CD8-positive, alpha-beta memory T cell (primary cell): ENCODE measurements at places on chromosomes 4 and X. TPM values are rescaled to one million over a fixed set of nuclear protein-coding genes. Genes with fewer than 3 reads are reported as not detected.

- DNase-seq, result no peak
Measured at GRCh38 chr4:165433529-165433928, 54.7 kb downstream of the CPE start.

DNA sequence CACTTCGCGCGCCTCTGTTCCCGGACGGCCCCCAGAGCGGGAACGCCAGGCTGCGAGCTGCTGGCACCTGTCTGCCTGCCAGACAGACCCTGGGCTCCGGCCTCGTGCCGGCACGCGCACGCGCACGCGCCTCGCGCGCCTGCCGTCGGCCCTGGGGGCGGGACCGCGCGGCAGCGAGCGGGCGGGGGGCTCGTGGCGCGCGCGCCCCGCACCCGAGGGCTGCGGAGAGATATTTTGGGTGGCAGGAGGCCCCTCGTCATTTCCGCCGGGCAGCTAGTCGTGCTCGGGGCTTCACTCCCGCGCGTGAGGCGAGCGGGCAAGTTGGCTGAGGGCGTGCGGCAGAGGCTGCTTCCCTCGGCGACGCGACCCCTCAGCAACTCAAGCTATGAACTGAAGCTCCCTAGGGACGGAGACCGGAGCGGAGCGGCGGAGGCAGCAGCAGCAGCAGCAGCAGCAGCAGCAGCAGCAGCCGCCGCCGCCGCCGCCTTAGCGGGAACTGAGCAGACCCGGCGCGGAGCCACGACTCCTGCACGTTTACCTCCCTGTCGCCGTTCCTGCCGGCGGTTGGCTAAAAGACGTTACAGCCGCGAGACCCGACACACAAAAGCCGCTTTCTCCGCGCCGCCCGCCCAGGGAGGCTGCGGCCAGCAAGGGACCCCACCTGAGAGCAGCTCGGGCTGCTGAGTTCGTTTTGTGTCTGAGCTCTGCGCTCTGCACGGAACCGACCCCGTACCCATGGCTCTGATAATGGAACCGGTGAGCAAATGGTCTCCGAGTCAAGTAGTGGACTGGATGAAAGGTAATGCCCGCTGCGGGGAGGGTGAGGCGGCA, at the start of gene CNKSR2:
CNKSR2 (plus strand) TSS at position 256 of the 831 bp plus-strand sequence; CDS start at position 736, 480 bp downstream.
- peak; percentile 73 for DNase-seq

- no peak for DNase-seq
Measured at GRCh38 chrX:153245288-153245731, 66.2 kb downstream of the MAGEA1 start.

- DNase-seq, result no peak
Measured at GRCh38 chr4:21726255-21726815, 222.2 kb downstream of the KCNIP4 start.

DNA sequence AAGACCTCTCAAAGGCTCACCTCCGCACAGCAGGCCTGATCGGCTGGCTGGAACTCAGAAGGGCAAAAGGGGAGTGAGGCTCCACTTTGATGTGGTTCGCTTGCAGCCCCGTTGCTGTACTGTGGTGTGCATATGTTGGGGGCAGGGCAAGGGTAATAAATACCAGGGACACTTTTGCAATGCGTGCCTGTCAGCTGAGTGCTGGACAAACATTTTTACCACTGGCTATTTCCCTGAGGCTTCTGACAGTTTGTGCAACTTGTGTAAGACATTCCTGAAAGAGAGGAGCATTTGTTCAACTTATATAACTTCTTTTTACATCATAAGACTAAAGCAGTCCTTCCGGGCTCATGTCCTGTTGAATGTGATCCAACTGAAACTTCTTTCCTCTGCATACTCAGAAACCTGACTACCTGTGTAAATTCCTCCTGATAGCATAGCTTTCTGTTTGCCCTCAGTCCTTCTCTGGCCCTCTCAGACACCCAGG, 82.3 kb downstream of the SPRY1 start:
- no peak for DNase-seq

DNA sequence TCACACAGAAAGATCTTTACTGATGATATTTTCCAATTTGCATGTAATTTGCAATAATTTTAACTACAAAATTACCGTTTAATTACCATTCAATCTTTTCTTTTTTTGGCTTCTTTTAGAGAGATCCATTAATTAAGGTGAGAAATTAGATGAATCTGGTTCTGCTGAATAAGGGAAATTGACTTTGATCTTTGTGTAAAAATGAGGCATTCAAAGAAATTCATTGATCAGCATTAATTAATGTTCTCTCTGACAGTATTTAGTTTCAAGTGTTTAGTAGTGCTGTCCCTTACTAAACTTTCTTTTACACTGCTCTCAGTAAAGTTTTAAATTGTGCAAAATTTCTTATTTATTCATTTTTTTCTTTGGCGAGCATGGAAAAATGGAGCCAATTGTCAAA, 97.2 kb upstream of the KCTD8 start:
- no peak for DNase-seq

DNA sequence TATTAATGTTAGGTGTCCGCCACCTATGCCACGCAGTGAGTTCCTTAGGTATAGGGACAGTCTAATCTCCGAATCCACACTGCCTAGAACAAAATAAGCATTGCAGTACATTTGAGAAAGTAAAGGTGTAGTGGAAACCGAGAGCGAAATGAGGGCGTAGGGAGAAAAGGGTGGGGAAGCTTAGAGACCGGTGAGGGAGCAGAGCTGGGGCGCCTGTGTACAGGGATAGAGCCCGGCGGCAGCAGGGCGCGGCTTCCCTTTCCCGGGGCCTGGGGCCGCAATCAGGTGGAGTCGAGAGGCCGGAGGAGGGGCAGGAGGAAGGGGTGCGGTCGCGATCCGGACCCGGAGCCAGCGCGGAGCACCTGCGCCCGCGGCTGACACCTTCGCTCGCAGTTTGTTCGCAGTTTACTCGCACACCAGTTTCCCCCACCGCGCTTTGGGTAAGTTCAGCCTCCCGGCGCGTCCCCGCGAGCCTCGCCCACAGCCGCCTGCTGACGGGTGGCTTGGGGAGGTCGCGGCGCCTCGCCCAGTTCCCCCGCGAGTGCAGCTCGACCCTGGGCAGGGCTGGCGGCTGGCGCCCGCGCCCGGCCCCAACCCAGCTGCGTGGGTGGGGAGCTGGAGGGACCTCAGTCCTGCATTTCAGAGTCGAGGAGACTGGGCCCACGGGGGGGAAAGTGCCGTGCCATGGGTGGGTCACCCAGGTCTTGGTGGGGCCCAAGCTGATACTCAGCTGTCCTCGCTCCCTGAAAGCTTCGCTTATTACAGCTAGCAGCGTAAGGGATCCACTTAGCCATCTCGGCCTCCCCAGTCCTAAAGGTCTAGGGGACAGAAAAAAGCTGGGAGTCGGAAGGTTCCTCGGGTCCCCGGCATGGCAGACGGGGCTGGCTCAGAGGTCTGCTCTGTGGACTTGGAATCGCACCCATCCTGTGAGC, at the start of gene ANXA3:
ANXA3 (plus strand) TSS at position 351 of the 932 bp plus-strand sequence. CDS start 2,704 bp downstream, outside the sequence.
- DNase-seq, result no peak

DNA sequence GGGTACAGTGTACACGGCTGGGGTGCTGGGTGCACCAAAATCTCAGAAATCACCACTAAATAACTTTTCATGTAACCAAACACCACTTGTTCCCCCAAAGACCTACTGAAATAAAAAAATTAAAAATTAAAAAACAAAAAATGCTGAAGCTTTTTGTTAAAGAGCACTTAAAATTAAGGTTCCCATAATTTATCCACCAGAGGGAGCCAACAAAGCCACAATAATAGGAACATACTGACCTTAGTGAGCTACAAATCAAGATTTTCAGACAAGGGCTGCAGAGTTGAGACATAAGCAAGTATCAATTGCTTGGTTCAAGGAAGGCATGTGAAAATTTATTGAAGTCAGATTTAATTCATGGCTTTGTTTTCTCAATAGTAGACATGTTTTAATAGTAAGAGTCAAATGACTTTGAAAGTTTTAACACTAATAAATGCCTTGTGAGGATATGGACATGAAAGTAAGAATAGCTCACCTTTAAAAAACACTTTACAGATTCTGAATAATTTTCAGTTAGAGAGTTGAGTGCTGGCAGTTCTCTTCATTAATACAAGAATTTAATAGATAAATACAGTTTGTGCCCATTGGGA, 43.0 kb upstream of the SCOC start:
- no peak for DNase-seq

DNA sequence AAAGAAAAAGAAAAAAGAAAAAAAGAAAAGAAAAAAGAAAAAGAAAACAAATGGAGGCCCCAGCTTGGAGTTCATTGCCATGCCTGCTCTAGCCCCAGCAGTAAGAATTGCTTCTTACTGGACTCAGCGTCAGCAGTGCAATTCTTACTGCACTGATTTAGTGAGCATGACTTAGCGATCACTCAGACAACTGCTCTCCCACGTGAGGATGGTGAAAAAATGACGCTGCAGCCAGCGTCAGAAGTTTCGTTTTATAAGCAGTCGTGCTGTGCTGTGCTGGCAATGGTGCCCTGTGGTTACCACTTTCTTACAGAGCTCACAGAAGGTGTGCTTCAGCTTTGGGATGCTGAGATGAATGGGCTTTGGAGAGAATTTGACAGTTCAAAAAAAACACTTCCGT, 68.3 kb upstream of the DDX3X start:
- peak; percentile 46 for DNase-seq

DNA sequence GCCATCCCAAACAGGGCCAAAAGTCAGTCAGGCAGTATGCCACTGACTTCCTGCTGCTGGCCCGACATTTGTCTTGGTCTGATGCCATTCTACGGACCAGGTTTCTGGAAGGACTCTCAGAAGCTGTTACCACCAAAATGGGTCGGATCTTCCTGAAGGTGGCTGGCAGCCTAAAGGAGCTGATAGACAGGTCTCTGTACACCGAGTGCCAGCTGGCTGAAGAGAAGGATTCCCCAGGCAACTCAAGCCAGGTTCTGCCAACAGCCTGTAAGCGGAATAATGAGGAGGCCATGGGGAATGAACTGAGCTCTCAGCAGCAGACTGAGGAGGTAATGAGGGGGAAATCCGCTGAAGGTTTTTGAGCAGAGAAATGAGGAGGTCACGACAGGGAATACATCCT, 95.7 kb downstream of the RTL9 start:
- DNase-seq, result no peak

DNA sequence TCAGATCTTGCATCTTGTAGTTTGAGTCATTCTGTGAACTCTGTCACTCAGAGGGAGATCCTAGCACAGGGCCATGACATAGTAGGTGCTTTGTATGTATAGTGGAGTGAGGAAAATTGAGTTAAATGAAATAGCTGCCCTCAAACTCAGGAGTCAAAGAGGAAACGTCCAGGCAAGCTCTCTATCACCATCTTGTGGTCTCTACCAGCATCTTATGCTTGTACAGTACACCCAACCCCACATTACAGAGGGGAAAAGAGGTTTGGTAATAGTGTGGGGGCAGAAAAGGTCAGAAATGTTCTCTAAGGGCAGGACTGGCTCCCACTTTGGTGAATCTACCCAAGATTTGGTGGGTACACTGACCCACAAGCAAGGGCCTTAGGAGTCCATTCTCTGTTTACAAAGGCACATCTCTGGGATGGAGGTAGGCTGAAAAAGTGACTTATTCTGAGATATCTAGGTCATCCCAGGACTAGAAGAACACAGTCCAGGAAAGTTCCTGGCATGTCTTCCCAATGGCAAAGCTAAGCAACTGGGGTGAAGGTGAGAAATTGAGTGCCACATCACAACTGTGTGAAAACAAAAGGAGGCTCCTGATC, 131.8 kb downstream of the OR13H1 start:
- no peak for DNase-seq

DNA sequence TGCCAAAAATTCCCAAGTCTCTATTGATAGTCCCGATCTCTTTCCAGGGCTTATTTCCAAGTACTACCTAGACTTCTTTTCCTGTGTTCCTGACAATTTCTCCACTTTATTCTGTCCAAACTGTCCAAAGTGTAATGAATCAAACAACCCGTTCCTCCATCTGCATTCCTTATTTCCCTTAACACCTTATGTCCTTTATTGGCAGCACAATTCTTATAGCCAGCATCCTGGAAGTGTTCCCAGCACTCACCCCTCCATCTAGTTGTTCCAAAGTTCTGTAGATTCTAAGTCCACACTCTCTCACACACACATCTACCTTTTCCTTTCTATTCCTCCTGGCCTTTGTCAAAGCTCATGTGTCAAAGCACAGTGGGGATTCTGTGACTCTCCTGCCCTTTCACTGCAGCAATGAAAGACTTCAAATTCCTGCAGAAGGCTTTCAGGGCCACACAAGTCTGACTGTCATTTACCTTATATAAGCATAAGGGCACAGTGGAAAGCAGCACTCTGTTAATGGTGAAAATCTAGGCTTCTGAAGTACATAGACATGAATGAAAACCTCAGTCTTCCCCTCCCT, 22.1 kb downstream of the LIMCH1 start:
- DNase-seq, result no peak

DNA sequence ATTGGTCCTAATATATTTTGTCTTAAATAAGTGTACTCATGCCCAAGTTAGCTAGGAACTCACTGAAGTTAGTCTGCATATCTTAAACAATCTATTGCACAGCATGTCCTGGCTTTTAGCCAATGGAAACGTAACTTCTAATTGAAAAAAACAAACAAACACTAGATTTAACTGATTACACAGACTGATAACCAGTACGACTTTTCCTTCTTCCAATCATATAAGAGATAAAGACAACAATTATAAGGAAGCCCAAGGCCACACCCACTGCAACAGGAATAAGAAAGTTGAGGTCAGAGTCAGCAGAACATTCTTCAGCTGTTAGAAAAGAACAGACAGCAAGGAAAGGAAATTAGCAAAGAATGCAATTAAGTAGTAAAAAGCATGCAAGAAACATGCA, 40.8 kb downstream of the LAMP2 start:
- no peak for DNase-seq

DNA sequence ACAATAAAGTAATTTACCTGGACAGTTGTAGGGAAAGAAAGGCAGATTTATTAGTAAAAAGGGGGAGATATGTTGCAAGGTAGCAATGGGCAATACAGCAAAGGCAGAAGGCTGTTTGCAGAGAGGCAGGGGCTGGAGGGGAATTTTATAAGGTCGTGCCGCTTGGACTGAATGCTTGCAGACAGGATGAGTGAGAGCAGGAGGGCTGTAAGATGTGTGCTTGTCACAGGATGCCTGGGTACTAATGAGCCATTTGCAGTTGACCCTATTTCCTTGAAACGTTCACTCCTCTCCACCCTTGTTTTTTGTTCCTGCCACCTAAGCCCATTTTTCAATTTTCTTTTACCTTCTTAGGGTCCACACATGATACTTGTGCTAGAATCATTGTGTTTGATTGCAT, 214.7 kb downstream of the TRAM1L1 start:
- no peak for DNase-seq

- DNase-seq, result no peak
Measured at GRCh38 chr4:130092187-130093015, 996.4 kb downstream of the C4orf33 start.

GRCh38 chrX:24577091-24577490, 70.1 kb downstream of the PCYT1B start:
- DNase-seq, result no peak

- no peak for DNase-seq
Measured at GRCh38 chr4:152382057-152382785, 153.7 kb downstream of the FBXW7 start.

IGFBP7 gene
- polyA plus RNA-seq, result not detected

THOC2 gene
- 54.6 TPM for polyA plus RNA-seq

LDB2 gene
- polyA plus RNA-seq, result not detected

TXK gene
- polyA plus RNA-seq, result 70.0 TPM
